Fibroblast of gingiva (primary cell): ENCODE measurements at places on chromosomes 3 and 15.

DNA sequence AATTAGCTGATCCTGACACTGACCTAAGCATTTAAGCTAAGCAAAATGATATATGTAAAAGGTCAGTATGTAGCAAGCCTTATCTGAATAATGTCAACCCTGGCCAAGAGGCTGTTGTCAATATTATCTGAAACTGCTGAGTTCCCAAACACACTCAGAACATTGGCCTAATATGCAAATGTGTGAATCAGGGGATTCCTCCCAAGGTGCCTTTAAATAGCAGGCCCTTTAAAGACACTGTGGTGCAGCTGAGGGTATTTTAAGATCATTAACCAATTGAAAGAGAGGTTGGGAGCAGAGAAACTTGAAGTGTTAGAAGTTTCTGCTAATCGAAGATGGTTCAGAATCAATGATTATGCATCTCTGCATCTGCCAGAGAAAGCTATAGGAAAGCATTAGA, 207.0 kb downstream of the NTRK3 start:
- no peak for DNase-seq

GRCh38 chr3:56655709-56656108, 27.4 kb downstream of the TASOR start:
- no peak for DNase-seq

GRCh38 chr3:114669614-114670013, 375.8 kb downstream of the TIGIT start:
- no peak for DNase-seq

GRCh38 chr15:99452010-99452409, 113.8 kb upstream of the MEF2A start:
- DNase-seq = no peak

- no peak for DNase-seq
Observed at GRCh38 chr3:72543246-72543645, 305.0 kb downstream of the SHQ1 start.

GRCh38 chr15:57018151-57018550, 99.7 kb downstream of the TCF12 start:
- no peak for DNase-seq

- DNase-seq = no peak
Observed at GRCh38 chr15:56227306-56227705, 16.4 kb downstream of the RFX7 start.

DNA sequence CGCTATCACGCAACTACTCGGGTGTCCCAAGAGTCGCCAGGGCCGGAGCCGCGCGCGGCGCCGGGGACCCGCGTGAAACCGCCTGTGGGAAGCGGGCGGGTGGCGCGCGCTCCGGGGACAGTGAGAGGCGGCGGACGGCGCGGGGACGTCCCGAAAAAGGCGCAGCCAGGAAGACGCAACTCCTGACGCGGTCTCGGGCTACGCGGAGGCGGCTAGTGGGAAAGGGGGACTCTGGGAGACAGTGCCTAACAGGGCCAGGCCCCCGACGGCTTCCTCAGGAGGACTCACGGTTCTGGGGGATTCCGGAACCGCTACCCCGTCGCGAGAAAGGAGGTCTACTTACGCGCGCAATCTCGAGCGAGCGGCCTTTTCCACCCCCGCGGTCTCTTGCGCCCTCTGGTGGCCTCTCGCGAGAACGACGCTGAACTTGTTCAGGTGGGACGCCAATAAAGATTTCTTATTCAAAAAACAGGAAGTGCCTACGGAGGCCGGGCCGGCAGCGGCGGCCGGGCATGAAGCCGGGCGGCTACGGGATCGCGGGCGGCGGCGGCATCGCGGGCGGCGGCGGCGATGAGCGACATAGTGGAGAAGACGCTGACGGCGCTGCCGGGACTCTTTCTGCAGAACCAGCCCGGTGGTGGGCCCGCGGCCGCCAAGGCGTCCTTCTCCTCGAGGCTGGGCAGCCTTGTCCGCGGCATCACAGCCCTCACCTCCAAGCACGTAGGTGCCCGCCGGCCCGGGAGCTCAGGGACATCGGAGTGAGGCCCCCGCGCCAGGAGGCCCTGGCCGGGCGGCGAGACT, at the start of gene AP4E1:
Gene AP4E1, plus strand, starts transcription at position 475 of the 801 bp plus-strand sequence. Its CDS starts 96 bp downstream, at position 571.
- peak; percentile 94 for DNase-seq

DNA sequence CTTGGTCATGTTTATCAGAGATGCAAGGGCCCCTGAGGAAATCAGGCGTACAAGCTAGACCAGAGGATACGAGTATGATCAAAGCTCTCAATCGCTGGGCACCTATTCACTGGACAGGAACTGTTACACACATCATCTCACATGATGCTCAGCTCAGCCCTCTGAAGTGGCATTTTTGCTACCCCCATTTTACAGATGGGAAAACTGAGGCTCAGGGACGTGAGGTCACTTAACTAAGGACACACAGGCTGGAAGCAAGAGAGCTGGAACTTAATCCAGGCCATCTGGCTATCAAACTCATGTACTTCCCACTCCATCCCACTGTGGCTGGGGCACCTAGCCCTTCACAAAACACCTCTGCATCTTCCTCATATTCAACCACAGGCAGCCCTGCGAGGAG, 72.9 kb upstream of the SLC6A1 start:
- DNase-seq = no peak

DNA sequence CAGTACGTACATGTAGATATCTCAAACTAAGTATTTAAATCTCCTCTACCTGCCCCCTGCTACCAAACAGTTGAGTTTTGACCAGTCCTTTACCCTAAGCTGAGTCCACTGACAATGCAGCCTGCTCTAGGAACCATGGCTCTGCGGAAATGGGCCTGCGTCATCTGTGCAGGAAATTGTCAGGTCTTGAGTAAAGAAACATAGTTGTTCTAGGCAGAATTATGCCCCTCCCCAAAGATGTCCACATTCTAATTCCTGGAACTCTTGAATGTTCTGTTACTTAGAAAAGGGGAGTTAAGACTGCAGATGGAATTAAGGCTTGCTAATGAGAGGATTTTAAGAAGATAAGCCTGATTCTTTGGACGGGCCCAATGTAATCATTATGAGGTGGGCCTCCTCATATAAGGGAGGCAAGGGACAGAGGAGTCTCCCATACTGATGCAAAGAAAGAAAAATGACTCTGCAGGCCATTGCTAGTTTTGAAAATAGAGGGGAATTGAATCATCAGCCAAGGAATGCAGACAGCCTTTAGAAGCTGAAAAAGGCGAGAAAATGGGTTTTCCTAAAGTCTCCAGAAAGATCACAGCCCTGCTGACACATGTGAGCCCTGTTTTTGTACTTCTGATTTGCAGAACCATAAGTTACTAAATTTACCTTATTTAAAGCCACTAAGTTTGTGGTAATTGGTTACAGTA, 5.5 kb upstream of the VGLL3 start:
- no peak for DNase-seq

- no peak for DNase-seq
Observed at GRCh38 chr3:48466386-48467109, 20.0 kb downstream of the ATRIP start.

GRCh38 chr15:69038508-69038907, 24.0 kb downstream of the NOX5 start:
- no peak for DNase-seq

- DNase-seq = no peak
Observed at GRCh38 chr3:86985181-86985826, 5.6 kb downstream of the VGLL3 start.

GRCh38 chr3:110806924-110807323, 264.7 kb upstream of the NECTIN3 start:
- DNase-seq = peak; percentile 27

GRCh38 chr3:55556619-55557537, 69.8 kb upstream of the WNT5A start:
- no peak for DNase-seq

GRCh38 chr3:33717616-33717865, 513 bp downstream of the CLASP2 start:
- DNase-seq = peak; percentile 56

DNA sequence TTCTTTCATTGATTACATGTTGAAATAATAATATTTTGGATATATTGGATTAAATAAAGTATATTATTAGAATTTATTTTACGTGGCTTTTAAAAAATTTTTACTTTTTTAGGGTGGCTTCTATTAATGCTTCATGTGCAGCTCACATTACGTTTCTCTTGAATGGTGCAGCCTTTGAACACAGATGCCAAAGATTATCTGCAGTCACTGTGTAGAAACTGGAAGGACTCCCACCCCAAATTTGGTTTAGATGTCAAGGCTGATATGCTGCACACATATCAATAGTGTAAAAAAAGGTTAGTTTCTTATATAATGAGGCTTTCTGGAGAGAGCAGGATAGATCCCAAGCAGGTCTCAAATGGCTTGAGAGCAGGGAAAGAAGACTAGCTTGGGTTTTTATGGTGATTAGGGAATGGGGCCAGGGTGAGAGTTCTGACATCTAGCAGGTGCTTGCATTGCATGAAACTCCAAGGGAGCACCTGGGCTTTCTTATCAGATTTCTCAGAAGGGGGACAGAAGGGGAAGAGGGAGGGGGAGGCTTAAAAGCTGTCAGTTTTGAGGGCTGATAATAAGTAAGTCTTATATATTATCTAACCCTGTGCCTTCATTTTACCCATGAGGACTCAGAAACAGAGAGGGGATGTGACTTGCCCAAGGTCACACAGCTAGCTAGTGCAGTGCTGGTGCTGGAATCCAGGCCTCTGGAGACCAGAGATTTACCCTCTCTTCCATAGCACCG, 89.6 kb downstream of the CHST2 start:
- DNase-seq = no peak
